ENCODE measurements at places on chromosomes 3 and 15. TPM values are rescaled to one million over a fixed set of nuclear protein-coding genes. Genes with fewer than 3 reads are reported as not detected.

GRCh38 chr3:185939721-185940120 is 1.9 kb upstream of the TRA2B start:
- no peaks in the 10 kb centered on the region for H3K36me3 ChIP-seq
- H3K4me1 ChIP-seq: peaks cover 7% of the 10 kb centered on the region
- DNase-seq: no peak
- no peak overlapping the region for H3K4me3 ChIP-seq

Gene PPM1L
- 25.4 TPM for total RNA-seq

DNA sequence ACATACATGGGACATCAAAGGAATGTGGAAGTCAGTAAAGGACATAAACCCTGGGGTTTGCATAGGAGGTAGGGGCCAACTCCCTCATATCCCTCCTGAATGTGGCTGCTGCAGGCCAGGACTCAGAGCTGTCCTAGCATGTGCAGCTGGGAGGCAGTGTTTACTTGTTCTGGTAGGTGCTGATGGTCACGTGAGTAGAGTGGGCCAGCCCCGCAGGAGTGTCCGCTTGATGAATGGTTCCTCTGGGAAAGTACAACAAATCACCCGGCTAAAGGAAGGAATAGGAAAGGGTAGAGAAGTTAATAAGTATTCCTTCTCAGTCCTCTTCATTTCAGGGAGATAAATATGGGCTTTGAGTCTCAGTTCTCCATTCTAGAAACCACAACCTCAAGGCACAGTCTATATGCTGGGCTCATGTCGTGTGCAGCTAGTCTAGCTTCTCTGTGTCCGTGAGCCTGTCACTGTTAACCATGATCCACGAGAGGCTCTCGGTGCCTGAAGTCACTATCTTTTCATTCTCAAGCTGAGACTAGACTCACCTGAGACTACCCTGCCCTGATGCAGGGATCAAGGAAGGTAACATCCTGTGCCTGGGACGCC is 17.9 kb downstream of the RIOX2 start:
- no peaks in the 10 kb centered on the region for H3K4me1 ChIP-seq
- H3K27ac ChIP-seq: no peak overlapping the region
- no peak for DNase-seq
- no peak overlapping the region for H3K4me3 ChIP-seq

Gene GP5
- total RNA-seq: 0.23 TPM

GRCh38 chr3:127112796-127113570 is 79.9 kb upstream of the PRR23E start:
- no peaks in the 10 kb centered on the region for H3K36me3 ChIP-seq
- no peak for DNase-seq
- H3K4me1 ChIP-seq: no peaks in the 10 kb centered on the region
- H3K27me3 ChIP-seq: no peaks in the 10 kb centered on the region
- H3K4me3 ChIP-seq: no peak overlapping the region

GRCh38 chr3:126621627-126622345 is 33.1 kb downstream of the TXNRD3 start:
- no peak overlapping the region for H3K27ac ChIP-seq
- H3K4me3 ChIP-seq: no peak overlapping the region
- no peak for DNase-seq
- H3K27me3 ChIP-seq: no peaks in the 10 kb centered on the region
- no peaks in the 10 kb centered on the region for H3K36me3 ChIP-seq

DNA sequence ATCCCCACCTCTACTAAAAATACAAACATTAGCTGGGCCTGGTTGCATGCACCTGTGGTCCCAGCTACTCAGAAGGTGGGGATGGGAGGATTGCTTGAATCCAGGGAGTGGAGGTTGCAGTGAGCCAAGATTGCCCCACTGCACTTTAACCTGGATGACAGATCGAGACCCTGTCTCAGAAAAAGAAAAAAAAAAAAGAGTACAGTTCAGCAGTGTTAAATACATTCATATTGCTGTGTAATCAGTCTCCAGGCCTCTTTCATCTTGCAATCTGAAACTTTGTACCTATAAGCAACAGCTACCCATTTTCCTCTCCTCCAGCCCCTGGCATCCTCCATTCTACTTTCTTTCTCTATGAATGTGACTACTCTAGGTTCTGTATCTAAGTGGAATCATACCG is 61.2 kb downstream of the LPP start:
- no peak for DNase-seq
- H3K27me3 ChIP-seq: no peaks in the 10 kb centered on the region
- H3K4me3 ChIP-seq: no peak overlapping the region
- no peak overlapping the region for H3K27ac ChIP-seq

Measured in right lobe of liver (tissue), 6 donors.